ENCODE measurements at places on chromosomes 7 and 10. TPM values are rescaled to one million over a fixed set of nuclear protein-coding genes. Genes with fewer than 3 reads are reported as not detected.

GRCh38 chr10:88592381-88592780, 5.8 kb downstream of the LIPJ start:
- DNase-seq, result no peak

- DNase-seq, result no peak
Measured at GRCh38 chr7:87574630-87575029, 26.1 kb downstream of the ABCB1 start.

GRCh38 chr7:151456276-151456675, 16.3 kb upstream of the CRYGN start:
- DNase-seq, result no peak

DNA sequence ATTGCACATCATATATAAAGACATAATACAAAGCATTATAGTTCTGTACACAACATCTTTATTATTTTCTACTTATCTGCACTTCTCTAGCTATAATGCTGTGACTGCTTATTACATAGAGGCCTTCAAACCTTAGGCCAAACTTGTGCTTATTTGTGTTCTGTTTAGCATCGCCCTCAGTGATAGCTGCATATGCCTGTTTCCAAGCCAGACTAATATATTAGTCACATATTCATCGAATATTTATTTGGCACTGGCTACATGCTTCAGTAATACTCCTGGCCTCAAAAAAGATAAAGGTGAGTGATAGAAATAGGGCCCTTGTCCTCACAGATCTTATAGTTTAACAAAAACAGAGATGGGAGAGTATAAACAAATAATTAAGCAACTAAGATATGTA, 30.2 kb upstream of the SEMA3D start:
- DNase-seq, result no peak

DNA sequence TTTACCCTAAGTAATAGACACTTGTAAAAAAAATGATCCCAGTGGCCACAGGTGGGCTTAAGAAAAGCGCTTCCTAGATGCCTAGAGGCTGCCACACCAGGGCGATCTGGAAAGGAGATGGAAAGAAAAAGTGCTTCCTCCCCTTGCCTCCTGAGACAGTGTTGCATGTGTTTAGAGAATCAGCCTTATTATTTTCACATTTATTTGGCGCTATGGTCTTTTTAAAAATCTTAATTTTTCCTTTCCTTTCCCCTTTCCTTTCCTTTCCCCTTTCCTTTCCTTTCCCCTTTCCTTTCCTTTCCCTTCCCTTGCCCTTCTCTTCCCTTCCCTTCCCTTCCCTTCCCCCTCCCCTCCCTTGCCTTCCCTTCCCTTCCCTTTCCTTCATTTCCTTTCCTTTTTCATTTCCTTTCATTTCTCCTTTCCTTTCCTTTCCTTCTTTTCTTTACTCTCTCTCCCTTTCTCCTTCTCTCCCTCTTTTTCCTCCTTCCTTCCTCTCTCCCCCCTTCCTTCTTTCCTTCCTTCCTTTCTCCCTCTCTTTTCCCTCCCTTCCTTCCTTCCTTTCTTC, 7.1 kb upstream of the MKX start:
- no peak for DNase-seq

DNA sequence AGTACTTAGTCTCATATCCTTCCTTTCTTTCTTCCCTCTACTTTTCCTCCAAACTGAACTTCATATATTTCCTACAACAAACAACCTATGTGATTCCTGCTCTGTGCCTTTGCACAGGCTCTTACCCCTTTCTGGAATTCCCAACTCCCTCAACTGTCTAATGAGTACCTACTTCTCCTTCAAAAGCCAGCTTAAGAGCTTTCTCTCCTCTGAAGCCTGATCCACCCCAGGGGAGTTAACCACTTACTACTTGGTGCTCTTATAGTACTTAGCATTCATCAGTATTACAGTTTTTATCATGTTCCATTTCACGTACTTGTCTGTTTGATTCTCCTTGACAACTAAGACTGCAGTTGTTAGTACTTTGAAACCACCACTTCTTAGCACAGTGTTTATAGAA, 246.1 kb downstream of the LRRTM3 start:
- no peak for DNase-seq

CLEC2L gene
- not detected for total RNA-seq

GRCh38 chr10:9305018-9305655, 1250.6 kb downstream of the GATA3 start:
- peak; percentile 67 for DNase-seq

DNA sequence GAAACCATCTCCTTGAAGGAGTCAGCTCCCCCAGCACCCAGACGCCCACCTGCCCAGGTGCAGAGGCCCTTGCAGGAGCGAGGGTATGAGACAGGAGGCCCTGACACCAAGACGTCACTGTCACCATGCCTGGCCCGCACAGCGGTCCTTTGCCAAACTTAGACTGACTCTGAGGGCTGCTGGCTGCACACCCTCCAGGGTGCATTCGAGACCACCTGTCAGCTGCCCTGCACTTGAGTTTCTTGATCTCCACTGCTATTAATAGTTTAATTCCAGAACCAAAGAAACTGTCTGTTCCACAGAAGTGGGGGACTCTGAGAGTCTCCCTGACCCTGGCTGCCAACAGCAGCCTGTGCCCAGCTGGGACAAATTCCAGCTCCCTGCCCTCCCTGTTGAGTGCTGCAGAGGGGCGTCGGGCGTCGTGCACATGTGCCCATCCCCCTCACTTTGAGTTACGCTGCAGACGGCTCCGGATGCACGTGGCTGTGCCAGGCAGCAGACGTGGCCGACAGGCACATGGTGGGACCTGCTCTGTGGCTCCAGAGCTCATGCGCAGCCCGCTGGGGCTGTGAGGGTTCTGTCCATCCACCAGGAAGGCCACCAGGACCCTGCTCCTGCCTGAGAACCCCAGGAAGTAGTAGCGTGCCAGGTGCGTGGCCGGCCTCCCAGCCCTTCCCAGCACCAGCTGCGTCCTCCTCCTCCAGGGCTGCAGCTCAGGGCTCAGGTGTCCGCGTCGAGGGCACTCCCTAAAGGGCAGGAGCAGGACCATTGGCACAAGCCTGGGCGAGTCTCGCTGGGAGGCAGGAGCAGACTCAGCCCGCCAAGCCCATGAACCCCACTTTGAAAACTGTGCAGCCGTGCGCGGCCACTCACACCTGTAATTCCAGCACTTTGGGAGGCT, 24.8 kb downstream of the ELFN1 start:
- no peak for DNase-seq

- no peak for DNase-seq
Measured at GRCh38 chr7:148391591-148391990, 199.0 kb upstream of the C7orf33 start.

CCDC6 gene
- total RNA-seq, result 15.7 TPM

GRCh38 chr7:133742709-133743538, 384.2 kb upstream of the LRGUK start:
- DNase-seq, result peak; percentile 39

DNA sequence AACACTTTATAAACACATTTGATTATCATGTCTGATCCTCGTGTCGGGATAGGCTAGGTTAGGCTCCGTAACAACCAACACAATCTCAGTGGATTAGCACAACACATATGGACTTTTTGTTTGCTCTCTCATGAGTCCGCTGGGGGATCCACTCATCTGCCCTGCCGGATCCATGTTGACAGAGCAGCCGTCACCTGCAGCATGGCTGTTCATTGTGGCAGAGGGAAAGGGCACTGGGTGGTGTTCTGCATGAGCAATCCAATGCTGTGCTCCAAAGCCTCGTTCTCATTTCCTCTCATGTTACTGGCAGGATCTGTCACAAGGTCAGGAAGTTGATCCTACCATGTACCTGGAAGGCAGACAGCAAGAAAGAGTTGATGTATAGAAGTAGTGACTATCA, 62.5 kb upstream of the RAPGEF5 start:
- no peak for DNase-seq

DNA sequence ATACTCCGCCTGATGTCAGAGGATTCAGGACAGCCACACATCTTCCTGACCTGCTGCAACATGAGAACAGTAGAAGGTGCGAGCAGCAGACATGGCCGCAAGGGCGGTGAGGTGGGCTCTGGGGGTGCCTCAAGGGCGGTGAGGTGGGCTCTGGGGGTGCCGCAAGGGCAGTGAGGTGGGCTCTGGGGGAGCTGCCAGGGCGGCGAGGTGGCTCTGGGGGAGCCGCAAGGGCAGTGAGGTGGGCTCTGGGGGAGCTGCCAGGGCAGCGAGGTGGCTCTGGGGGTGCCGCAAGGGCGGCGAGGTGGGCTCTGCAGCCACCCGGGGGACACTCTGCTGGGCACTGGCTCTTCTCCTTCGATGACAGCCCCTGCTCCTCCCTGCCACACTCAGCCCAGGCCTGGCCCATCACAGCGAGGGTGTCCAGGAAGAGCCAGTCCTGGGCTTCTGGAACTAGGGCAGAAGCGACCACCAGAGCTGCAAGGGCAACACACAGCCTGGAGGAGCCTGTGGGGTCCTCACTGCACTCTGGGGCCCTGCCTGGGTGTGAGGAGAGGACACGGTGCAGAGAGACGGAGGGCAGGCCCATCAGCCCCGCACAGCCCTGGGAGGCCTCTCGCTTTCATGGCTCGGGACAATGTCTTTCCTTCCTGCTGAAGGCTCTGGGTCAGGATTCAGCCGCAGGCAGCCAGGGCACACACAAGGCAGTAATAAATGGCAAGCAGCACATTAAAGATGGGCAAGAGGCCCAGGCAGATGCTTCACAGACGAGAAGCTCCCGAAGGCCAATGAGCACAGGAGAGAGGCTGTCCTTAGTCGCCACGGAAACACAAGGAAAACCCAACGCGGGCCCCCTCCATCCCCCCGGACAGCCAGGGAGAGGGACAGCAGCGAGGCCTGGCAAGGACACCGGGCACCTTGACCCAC, 42.5 kb downstream of the STK32C start:
- no peak for DNase-seq

GRCh38 chr10:15374156-15374555, 3.1 kb upstream of the FAM171A1 start:
- DNase-seq, result no peak

DNA sequence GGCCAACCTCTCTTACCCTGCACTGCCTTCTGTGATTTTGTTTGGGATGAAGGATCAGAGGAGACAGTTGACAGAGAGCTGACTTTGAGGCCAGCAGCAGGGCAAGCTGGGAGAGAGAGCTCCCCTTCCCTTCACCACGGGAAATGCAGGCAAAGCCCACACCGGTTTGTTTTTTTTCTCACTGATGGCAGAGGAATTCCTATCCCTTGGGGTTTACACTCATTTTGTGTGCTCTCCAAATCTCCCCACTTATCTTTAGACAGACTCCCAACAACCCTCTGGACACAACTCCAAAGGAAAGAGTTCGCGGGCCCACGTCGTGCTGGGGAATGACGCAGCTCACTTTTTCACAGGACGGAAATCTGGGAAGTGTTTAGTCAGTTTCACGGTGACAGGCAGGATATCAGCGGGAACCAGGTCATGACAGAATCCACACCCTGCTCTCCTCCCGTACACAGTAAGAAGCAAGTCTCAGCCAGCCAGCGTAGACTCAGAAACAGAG, 68.3 kb upstream of the FAM171A1 start:
- DNase-seq, result no peak

DGKB gene
- 0.41 TPM for total RNA-seq

DNA sequence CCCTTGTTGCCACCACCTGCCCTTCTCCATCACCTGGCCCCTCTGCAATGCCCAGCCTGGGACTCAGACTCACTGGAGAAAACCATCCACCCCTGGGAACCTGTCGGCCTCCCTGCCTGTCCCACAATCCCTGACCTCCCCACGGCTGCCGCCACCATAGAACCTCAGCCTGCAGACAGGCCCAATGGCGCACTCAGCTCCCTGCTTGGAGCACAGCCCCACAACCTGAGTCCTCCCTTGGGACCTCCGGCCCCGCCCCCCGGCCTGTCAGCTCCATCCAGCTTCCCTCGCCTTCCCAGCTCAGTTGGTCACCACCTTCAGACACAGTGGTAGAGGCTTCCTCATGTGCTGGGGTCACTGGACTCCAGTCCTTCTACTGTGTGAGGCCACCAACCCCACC, 41.1 kb downstream of the PARP12 start:
- DNase-seq, result no peak

DNA sequence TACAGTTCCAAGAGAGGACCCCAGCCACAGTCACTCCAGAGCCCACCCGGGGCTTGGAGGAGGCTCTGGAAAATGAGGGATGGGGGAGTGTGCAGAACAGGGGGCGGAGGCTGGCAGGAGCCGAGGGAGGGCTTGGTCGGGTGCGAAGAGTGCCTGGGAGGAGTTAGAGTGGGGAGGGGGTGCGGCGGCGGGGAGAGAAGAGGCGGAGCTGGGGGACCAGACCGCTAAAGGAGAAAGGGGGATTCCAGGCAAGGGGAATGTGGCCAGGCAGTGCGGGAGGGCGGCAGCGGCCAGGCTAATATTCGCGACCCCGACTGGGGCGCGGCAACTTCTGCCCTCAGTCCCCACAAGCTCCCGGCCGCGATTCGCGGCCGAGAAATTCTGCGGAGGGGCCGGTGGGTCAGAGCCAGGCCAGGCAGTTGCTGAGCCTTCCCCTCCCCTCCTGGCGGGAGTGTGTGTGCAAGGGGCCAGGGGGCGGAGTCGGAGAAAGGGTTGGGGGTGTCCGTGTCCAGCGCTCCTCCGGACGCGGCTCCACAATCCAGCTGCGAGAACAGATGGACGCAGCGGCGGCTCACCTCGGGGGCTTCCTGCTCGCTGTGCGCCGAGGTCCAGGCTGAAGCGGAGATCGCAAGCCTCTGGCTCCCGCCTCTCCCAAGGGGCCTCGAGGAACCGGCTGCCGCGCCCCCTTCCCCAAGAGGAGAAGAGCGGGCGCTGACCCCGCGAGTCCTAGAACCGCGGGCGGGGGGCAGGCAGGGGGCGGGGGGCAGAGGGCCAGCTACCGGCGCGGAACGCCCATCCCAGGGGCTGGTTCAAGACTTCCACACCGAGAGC, 612 bp upstream of the SLC18A3 start:
- no peak for DNase-seq

RSBN1L gene
- 12.4 TPM for total RNA-seq

- no peak for DNase-seq
Measured at GRCh38 chr10:99958302-99958701, 51.4 kb downstream of the DNMBP start.

DNA sequence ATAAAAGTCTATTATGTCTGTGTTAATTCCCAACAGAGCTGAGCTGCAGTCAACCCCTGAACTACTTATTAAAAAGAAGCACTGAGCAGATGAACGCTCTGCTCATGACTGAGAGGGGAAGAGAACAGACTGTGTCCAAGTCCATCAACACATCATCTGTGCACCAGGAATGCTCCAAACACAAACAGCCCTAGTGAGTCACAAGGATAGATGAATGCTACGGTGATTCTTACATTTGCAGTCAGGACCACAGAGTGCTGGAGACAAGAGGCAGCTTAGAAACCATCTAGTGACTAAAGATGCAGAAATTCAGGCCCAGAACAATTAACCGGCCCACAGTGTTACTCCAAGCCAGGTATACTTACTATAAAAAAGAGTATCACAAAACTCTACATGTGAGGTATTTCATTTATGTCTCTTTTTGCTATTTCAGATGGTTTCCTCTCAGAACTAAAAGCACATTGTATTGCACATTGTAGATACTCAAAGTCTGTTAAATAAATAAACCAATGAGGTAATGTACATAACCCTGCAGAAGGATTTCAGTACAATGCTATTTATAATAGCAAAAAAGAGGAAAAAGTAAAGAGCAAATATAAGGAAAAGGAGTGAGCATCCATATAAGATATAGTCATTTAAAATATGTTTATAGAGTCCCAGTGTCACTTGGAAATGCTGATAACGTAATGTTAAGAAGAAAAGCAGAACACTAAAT, 159.2 kb downstream of the KCNMA1 start:
- no peak for DNase-seq

OR13A1 gene
- not detected for total RNA-seq

TMEM178B gene
- 2.3 TPM for total RNA-seq

GRCh38 chr7:19117870-19118608, 603 bp upstream of the TWIST1 start:
- DNase-seq, result no peak

CDNF gene
- not detected for total RNA-seq

All from HT-29 (cell line).